MV-4-11 (cell line): ENCODE measurements at places on chromosomes 16 and 17.
A peak's percentile ranks its signal among the peaks of the same experiment; 100 is the strongest.

DNA sequence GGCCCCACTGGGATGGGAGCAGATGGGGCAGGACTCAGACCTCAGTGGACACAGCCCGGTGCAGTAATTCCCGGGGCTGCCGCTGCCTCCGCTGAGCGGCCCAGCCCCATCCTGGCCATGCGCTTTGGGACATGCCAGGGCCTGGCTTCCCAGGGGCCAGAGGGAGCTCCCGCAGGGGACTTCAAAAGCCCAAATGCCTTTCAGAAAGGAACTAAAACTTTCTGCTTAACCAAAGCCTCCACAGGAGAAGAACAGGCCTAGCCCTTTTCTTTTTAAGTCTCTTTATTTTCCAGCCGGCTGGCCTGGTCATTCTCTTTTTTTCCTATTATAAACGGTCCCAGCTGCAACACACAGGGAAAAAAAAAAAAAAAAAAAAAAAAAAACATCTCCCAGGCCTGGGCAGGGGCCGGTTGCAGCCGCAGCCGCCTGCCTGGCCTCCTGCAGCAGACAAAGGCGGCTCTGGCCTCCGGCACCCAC lies 10.7 kb upstream of the ZNF423 start:
- DNase-seq = no peak

DNA sequence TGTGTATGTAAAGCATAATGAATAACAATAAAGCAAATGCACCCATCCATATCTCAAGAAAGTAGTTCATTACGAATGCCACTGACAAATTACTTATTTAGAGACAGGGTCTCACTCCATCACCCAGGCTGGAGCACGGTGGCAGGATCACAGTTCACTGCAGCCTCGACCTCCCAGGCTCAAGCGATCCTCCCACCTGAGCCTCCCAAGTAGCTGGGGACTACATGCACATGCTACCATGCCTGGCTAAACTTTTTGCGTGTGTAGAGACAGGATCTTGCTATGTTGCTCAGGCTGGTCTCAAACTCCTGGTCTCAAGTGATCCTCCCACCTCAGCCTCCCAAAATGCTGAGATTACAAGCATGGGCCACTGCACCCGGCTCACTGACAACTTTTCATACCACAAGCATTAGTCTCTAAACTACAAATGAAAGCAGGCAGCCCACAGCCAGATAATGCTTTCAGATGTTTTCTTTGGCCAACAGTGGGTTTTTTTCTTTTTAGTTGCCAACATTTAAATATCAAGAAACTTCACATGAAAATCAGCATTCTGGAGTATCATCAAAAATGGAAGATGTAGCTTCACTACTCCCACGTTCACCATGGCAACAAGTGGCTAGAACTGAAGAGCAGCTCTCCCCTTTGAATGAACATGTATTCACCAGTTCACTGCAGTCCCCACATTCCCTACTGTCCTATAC lies 7.7 kb downstream of the ARHGAP17 start:
- DNase-seq = no peak

DNA sequence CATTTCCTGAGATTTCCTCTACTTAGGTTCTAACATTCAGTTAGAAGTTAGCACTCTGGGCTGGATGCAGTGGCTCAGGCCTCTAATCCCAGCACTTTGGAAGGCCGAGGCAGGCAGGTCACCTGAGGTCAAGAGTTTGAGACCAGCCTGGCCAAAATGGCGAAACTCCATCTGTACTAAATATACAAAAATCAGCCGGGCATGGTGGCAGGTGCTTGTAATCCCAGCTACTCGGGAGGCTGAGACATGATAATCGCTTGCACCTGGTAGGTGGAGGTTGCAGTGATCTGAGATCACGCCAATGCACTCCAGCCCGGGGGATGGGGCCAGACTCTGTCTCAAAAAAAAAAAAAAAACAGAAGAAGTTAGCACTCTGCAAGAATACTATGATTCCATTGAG lies 1430.9 kb downstream of the CDH11 start:
- no peak for DNase-seq

GRCh38 chr16:26598061-26598460 lies 468.7 kb upstream of the C16orf82 start:
- DNase-seq = no peak

DNA sequence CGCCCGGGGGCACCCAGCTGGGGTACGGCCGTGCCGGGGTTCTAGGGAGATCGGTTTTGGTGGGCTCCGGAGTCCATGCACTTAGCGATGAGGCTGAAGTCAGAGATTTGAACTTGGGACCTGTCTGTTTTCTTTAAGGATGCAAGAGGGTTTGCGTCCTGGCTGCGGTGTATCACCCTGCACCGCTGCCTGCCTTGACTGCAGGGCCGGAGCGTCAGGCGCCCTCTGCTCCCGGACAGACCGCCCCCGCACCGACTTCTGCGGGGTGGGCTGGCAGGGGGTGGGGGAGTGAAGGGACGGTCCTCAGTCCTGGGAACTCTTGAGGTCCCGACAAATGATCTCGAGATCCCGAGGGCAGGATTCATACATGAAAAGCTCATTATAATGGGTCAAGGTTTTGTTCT lies 701 bp downstream of the PDP2 start:
- DNase-seq = no peak

DNA sequence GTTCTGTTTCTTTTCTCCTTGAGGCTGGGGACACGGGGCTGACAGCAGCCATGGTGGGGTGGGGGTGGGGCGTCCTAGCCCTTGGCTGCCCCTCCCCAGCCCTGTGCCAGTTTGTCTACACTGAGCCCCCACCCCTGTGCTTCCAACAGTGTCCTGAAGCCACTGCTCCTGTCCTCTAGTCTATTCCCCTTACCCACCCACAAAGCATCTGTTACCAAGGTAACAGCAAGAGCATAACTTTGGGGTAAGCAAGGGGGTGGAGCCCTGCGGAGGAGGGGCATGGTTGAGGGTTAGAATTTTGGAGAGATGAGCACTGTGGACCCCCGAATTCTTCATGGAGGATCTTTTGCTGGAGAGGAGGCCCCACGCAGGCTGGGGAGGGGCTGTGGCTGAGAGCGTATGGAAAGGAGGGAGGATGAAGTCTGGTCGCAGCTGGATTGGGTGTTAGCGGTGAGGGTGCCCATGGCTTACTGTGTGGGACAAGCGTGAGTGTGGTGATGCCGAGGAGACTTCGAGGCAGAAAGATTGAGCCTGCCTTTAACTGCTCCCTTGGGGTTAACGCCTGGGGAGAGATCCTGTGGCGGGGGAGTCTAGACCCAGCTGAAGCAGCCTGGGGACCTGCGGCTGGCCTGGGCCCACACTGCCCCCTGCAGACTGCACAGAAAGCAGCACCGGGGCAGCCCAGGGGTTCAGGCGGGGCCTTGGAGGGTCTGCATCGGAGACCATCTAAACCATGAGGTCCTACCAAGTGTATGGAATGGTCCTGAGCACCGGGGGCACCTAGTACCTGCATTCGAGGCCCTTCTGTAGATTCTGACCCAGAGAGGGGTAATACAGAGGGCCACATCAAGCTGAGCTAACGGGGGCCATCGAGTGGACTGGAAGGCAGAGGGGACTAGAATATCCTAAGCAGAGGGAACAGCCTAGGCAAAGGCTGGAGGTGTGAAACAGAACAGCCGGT lies 6.1 kb upstream of the STAC2 start:
- peak; percentile 62 for DNase-seq

- DNase-seq = no peak
These were observed 1028.1 kb upstream of the EEF2KMT start for GRCh38 chr16:6125483-6126259.

GRCh38 chr17:49993423-49994060 lies 1.5 kb downstream of the DLX3 start:
- no peak for DNase-seq

DNA sequence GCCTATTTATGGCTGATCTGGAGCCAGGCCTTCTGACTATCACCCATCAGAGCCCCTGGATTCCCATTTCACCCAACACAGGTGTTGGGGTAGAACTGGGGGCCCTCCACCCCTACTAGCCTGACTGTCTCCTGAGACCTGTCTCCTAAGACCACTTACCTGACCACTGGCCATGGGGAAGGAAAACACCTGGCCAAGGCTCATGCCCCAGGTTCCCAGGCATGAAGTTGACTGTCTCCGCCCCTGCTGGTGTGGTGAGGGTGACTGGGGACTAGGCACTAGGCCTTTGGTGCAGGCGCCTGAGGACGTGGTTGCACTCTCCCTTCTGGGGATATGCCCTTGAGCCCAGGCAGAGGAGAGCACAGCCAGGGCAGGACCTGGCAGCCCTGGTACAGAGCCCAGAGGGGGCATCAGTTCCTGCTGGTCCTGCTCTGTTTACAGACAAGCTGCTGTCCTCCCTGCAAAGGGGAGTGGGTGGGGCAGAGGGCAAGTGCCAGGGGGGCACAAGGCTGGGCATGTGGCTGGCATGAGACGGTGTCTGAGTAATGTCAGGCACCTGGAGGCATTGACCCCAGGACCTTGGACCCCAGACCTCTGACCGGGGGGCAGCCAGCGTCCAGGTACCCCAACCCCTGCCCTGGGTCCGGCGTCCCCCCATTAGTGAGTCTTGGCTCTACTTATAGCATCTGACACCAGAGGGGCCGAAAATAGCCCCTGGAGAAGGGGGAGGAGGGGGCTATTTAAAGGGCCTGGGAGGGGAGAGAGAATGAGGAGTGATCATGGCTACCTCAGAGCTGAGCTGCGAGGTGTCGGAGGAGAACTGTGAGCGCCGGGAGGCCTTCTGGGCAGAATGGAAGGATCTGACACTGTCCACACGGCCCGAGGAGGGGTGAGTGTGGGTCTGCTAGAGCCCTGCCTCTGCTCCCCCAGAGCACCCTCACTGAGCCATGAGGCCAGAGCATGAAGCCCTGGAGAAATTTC lies at the start of gene TCAP:
TSS of gene TCAP (plus strand) at position 769 of the 981 bp plus-strand sequence. CDS start at position 780, 11 bp downstream.
- DNase-seq = no peak

DNA sequence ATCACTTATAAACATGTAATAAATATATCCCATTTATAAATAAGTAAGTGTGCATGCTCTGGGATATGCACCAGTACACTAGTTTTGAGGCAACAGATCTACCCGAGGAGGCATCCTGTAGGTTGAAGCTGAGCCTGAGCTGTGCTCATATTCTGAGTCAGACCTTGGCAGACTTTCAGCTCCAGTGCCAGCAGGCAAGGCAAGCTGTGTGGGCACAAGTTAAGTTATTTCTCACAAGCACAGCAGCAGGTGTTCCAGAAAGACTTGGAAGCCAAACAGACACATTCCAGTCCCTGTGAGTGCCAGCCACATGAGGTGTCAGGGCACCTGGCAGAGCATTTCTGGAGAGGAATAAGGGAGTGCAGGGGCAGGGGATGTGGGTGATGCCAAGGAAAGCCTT lies 1.3 kb upstream of the CLEC19A start:
- DNase-seq = no peak

DNA sequence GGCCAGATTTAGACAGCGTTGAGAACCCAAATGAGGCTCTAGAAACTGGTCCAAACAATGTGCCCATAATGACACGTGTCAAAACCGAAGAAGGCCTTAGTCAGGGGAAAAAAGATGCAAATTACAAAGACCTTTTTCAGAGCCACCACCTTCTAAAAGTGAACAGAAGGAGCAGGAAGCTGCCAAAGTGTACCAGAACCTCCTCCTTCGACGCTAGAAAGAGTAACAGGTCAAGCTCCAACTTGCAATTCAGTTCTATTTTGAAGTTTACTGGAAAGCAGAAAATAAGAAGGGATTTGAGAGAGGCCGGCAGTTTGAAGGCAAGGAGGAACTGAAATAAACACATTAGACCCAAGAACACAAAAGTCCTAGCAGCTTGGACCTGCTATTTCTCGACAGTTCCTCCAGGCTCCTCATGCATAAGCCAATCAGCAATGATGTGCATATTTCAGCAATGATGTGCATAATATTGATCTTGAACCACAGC lies 61.8 kb downstream of the XYLT1 start:
- DNase-seq = peak; percentile 97

DNA sequence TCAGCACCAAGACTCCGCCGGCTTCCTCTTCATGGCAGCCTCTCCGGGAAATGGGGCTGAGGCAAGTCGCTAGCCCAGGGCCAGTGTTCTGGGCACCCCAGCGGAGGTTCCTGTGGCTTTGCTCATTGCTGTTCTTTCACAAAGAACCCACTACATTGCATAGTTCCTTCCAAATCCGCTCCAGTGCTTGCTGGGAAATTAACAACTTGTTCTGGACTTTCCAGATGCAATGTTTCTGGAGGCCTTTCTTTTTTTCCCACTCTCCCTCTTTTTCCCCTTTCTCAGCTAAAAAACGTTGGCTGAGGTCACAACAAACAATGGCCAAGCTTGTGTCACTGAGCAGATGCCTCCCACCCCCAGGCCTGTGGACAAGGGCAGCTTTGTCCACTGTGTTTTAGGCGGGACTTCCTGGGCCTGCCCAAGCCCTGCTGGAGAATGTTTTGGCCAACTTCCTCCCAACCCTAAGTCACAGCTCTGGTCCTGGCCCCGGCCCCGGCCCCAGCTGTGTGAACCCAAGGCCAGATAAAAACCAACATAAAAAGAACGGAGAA lies 131.5 kb upstream of the RCVRN start:
- DNase-seq = peak; percentile 67

DNA sequence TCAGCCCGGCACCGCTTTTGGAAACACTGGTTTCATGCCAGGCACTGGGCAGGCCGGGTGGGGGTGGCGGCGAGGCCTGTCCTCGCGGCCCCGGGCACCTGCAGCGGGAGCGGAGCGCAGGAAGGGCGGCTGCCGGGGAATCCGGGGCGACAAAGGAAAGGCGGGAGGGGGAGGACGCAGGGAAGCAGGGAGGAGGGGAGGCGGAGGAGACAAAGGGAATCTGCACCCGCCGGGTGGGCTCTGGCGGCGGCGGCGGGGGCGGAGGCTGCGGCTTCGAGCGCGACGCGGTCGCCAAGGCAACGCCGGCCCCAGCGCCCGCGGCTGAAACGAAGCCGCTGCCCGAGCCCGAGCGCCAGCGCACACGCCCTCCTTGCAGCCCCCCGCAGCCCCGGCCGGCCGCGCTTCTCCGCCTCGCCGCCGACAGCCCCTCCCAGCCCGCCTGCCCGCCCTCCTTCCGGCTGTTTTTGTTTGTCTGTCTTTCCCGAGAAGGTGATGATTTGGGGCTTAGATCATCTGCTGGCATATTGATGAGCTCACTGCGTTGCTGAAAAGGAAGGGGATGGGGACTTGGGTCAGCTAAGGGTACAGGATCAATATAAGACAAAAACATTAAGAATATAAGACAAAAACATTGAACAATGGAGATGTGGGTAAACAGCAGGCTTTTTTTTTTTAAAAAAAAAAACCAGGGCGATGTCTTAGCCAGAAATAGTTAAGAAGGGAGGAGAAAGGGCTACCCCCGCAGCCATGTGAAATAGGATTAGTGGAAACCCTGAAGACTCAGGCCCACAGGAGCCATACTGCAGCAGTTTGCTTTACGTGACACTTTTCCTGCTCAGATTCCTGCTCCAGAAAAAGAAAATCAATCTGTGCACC lies 32.7 kb downstream of the CDK5R1 start:
- DNase-seq = no peak

DNA sequence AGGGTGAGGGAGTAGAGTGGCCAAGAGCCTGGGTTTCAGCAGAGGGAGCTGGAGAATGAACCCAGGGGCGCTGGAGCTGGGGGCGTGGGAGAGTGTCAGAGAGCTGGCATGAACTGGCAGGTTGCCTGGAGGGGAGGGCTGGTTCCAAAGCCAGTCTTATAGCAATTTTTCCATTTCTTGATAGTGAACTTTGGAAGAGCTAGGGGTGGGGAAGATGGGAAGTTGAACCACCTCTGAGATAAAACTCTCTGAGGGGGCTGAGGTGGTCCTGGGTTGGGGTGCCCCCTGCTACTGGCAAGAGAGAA lies 36.9 kb downstream of the ADGRG5 start:
- DNase-seq = no peak

GRCh38 chr16:78900044-78900811 lies 700.3 kb downstream of the MAF start:
- no peak for DNase-seq
